CD4-positive, alpha-beta memory T cell (primary cell): ENCODE measurements at places on chromosomes 7 and 10. TPM values are rescaled to one million over a fixed set of nuclear protein-coding genes. Genes with fewer than 3 reads are reported as not detected.

Gene CADPS2
- total RNA-seq: not detected

Gene ZNF107
- 30.2 TPM for total RNA-seq

DNA sequence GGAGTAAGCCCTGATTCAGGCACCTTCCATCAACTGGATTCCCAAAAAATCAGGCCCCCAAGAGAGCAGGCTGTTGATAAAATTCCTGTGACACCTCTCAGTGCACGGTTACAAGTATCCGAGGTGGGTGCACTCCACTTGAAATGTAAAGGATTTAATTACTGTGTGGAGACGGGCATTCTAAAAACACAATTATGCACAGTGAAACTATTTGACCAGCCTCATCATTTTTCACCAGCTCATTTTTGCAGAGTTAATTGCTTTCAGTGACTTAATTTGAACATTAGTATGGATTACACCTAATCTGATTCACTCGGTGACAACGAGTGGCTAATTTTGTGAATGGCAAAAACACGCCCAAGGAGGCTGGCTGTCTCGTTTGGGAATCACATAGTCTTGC lies 2.3 kb downstream of the FOXL3 start:
- DNase-seq: no peak

DNA sequence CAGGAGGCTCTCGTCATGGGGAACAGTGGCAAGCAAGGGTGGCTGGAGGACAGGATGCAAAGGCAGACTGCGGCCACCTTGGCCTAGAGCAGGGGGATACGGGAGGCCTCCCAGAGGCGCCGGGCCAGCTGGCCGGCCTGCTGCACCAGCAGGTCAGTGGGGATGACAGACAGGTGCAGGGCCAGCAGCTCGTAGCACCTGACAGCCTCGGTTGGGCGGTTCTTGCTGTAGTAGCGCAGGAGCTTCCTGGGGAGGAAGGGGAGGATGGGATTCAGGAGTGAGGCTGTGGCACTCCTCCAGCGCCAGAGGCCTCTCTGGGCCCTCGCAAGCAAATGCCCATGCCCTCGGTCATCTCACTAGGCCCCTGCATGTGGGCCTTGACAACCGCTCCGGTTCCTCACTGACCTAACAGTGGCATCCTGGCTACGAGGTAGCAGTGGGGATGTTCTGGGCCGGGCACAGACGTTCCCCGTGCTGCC lies 2.5 kb upstream of the PYROXD2 start:
- no peak for DNase-seq

- no peak for DNase-seq
Measured at GRCh38 chr10:11442001-11442773, 169.3 kb downstream of the USP6NL start.

DNA sequence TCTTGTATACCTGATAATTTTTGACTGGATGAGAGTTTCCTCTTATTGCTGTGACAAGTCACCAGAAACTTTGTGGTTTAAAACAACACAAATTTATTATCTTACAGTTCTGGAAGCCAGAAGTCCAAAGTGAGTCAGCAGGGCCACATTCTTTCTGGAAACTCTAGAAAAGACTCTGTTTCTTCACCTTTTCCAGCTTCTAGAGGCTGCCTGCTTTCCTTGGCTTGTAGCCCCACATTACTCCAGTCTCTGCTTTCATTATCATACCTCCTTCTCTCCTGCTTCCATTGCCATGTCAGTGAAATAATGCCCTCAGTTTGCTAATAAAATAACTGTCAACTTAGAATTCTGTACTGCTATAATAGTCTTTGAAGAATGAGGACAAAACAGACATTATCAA lies 65.3 kb downstream of the VCL start:
- DNase-seq: no peak

GRCh38 chr10:50431791-50432190 lies 180.5 kb upstream of the ASAH2 start:
- DNase-seq: no peak

- no peak for DNase-seq
Measured at GRCh38 chr10:85863301-85864172, 503.1 kb downstream of the GRID1 start.

GRCh38 chr10:20396205-20396604 lies 500.9 kb downstream of the NEBL start:
- DNase-seq: no peak

Gene KCNIP2
- total RNA-seq: 4.3 TPM

- DNase-seq: peak; percentile 59
Measured at GRCh38 chr7:2477447-2478398, 1.5 kb upstream of the GRIFIN start.

GRCh38 chr10:43407148-43407575 lies 1.8 kb downstream of the HNRNPF start:
- DNase-seq: peak; percentile 61

DNA sequence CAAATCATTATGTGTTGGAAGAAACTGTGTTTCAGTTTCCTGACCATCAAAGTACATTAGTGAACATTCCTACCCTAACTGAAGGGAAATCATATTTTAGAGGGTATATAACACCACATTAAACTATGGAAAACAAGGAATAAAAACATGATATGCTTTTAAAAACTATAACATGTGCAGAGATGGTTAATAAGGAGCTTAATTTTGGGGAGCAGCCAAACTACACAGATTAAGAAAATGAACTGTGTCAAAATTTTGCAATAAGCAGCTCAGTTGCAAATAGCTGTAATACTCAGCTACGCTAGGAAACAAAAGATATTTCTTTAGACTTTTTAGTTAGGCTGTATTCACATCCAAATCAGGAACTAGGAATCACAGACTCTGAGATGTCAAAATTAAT lies 1115.7 kb upstream of the CELF2 start:
- DNase-seq: no peak

DNA sequence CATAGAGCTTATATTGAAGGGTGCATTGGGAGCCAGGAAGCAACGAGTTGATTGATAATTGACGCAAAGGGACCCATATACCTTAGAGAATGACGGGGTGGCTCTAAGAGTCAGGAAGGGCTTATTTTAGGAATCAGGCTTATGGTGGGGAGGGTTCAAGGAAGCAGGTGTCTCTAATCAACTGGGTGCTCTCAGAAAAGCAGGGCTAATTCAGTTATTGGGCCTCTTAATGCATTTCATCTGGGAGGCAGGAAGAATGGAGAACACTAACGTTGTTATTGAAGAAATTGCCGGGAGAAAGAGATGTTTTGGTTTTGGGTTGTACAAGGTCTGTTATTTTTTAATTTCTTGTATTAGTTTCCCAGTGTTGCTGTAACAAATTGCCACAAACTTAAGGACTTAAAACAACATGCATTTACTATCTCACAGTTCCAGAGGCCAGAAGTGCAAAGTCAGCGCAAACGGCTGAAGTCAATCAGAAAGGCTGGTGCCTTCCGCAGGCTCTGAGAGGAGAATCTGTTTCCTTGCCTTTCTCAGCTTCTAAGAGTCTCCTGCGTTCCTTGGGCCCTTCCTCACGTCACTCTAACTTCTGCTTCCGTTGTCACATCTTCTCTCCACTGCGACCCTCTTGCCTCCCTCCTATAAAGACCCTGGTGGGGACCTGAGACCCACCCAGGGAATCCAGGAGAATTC lies 328.4 kb upstream of the C7orf33 start:
- no peak for DNase-seq

Gene SEMA3D
- total RNA-seq: not detected

Gene MBL2
- total RNA-seq: not detected

DNA sequence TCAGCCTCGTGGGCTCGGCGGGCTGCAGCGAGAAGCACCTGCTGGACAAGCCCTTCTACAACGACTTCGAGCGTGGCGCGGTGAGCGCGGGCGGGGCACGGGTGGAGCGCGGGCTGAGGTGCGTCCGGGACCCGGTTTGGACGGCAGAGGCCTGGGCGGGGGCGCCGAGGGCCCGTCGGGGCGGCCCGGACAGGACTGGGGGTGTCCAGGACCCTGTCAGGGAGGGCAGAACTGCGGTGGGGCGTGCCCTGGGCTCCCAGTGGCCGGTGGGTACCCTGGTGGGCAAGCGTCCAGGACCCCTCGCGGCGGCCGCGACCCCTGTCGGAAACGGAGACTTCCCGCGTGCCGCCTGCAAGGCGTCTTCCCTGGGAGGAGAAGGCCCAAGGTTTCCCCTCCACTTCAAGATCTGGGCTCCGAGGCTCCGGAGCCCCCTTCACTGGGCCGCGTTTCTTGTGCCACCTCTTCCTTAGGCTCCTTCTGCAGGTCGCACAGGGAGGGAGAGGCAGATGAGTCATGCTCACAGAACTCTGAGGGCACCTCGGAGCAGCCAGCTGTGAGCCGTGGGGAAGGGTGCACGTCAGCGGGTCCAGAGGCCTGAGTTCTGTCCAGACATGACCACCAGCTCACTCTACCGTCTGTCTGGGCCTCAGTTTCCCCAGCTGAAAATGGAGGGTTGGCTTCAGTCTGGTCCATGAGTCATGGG lies 485 bp downstream of the ALOX5 start:
- peak; percentile 15 for DNase-seq

GRCh38 chr10:89100680-89101079 lies 106.4 kb downstream of the CH25H start:
- DNase-seq: no peak

Gene LMOD2
- total RNA-seq: not detected

- no peak for DNase-seq
Measured at GRCh38 chr10:89805599-89806013, 104.2 kb downstream of the KIF20B start.

DNA sequence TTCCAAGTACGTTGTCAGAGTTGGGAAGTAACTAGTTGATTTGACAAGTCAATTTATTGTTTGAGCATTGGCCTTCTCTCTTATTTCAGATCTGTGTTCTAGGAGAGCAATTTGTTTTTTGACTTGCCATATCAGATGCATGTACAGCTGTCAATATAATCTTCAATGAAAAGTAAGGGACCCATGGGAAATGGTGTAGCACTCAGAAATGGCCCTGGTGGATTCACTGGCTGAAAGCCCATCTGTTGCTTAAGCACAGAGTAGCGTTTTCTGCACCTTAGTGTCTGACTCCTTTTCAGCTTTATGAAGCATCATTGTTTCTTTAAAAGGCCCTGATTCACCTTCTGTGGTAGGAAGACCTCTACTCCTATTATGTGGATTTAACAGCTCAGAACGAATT lies 10.2 kb downstream of the GARS1 start:
- DNase-seq: no peak

DNA sequence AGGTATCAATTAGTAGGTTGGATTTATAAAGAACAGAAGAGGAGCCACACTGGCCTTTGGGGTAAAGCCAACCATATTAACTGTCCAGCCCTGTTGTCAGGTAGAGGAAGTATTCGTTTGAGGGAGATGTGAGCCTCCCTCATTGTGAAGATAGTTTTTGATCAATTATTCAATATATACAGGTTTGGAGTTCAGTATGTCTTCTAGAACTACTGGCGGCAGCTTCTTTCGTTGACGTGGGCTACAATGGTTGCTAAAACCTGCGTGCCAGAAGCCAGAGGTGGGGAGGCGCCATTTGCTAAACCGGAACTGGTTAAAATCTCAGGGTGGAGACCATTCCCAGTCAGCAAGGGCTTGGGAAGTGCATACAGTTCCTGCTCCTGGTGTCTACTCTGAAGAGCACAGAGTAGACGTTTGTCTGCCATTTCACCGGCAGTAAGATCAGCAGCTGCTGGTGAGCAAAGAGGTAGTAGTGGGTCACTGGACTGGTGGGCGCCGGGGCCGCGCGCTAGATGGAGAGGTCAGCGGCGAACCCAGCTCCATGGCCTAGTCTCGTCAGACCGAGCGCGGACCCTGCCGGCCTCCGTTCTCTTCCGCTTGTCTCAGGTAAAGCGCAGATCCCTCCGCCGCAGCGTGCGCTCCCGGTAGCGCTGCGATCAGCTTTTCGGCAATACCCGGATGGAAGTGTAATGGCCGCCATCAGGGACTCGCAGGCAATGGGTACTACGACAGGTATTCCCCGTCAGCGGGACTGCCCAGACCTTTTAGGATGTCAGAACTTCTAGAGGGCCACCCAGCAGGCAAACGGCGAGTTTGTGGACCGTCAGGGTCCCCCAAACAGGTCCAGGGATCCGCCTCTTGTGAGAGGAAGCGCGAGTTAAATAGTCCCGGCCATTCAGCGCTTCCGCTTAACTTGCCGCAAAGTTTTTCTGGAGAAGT lies at the start of gene ZNF518A:
TSS of gene ZNF518A (plus strand) at position 911 of the 939 bp plus-strand sequence. CDS start 26,026 bp downstream, outside the sequence.
- DNase-seq: peak; percentile 94

Gene PVRIG
- total RNA-seq: 77.4 TPM

Gene RBM48
- 37.5 TPM for total RNA-seq

DNA sequence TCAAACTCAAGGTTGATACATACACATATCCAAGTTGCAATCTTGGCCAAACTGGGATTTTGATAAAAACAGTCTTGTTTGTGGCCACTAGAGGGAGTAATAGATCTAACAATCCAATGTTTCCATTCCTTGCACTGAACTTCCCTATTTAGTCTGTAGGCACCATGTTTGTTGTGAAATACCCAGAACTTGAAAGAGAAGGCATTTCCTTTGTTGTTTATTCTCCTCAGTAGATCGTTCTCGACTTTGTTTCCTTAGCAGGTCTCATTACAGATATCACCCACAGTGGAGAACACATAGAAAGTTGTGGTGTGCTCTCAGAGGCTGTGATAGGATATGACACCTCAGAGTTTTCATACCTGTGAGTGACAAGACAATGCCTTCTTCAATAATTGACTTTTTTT lies 70.3 kb upstream of the MXI1 start:
- peak; percentile 66 for DNase-seq

DNA sequence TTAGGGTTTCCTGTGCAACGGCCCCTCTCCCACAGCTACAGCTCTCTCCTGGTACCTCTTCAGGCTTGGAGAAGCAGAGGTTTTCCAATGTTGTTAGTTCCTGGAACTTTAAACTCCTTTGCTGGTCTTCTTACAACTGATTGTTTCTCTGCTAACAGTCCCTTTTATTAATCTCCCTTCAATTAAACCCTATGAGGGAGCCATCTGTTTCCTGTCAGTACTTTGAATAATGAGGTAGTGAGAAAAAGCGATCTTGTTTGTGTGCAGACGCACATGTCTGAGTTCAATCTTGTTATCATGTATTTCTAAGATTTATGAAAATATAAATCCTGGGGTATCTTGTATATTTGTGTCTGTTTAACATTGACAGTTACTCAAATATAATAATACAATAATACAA lies 102.4 kb downstream of the MDFIC start:
- no peak for DNase-seq

GRCh38 chr7:2638224-2638991 lies 6.6 kb downstream of the TTYH3 start:
- no peak for DNase-seq

- DNase-seq: no peak
Measured at GRCh38 chr10:123069246-123069986, 60.6 kb downstream of the ACADSB start.

GRCh38 chr7:74141705-74142104 lies 32.5 kb upstream of the EIF4H start:
- DNase-seq: no peak

Gene CRTAC1
- total RNA-seq: not detected

DNA sequence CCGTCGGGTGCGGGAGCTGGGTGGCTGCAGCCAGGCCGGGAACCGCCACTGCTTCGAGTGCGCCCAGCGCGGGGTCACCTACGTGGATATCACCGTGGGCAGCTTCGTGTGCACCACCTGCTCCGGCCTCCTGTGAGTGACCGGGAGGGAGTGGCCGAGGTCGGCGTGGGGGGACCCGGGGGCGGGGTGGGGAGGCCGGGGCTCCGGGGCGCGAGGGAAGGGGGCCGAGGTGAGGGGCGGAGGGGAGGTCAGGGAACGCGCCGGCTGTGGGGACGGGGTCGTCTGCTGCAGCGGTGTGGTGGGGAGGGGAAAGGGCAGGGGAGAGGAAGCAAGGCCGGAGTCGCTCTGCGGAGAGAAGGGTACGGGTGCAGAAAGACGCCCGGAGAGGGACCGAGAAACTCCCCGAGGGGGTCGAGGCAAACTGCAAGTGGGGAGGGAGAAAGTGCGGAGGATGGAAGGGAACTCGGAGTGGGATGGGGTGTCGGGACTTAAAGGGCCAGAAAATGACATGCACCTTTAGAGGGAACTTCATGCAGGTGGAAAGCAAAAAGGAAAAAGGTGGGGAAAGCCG lies 518 bp downstream of the AGFG2 start:
- no peak for DNase-seq
